ENCODE measurements at places on chromosomes 4 and X.

- DNase-seq: no peak
These were observed 55.1 kb downstream of the SPATA18 start for GRCh38 chr4:52106191-52106590.

DNA sequence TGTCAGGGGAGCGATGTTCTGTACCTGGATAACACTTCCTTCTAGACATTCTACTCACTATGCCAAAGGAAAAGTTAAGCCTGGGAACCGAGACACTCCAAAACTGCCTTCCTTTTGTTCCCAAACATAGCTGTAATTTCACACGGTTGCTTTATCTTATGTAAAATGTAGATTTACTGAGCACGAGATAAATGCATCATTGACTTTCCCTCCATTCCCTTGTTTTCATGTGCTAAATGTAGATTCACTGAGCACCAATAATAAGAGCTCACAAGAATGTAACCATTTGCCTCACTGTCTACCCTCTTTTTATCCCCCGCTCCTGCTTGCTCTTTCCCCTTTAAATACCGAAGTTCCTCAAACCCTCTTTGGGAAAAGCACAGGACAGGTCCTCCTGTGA, 10.7 kb upstream of the PPEF2 start:
- no peak for DNase-seq

DNA sequence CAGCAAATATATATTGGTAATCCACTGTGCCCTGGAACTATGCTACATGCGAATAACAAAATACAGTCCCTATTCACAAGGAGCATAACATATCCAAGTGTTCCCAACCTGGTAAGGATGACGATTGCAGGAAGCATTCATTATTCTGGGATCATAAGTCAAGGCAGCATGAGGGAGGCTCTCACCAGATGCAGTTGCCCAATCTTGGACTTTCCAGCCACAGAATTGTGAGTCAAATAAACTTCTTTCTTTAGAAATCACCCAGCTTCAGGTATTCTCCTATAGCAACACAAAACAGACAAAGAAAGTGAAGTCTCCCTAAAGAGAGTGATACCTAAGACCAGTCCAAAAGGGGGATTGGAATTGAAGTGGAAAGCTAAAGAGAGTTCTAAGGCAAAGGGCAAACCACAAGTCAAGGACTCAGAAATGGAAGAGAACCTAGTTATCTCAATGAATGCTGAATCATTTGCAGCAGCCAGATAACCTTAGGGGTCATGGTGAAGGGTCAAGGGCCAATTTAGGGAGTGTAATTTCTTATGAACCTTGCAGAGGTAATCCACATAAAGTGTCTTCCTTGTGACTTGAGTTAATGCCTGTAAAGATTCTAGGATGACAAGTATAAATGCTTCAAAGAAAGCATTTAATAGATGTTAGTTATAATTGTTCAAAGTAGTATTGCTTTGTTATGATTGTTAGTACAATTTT, 103.1 kb upstream of the PCDH7 start:
- DNase-seq: no peak

DNA sequence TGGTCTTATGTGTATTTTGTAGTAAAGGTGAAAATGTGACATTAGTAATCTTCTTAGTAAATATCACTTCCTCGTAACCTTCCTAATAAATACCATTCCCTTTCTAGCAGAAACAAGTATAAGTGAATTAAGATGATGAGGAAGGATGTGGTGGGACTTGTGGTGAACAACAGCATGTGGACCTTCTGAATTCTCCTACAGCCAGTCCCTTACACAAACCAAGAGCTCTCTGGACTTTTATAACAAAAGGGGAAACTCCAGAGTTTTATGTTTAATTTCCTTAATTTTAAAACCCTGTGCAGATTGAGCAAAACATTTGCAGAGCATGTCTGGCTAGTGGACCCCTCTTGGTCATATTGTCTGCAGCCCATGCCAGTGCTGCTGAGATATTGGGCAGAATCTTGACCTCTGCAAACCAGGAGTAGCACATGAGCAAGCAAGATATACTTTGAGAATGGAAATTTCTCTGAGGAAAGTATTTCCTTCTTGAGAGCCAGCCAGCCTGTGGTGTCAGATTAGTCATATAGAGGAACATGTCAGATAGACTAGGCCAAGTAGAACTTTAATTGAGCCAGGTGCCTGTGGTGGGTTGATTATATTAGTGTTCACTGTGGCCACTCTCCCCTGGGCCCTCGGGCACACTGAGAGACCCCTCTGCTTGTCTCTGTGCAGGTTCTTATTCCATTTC, 328.2 kb downstream of the DKK2 start:
- no peak for DNase-seq
